ENCODE measurements at places on chromosomes 2 and 18.

GRCh38 chr18:74081966-74082741 is 65.5 kb downstream of the FBXO15 start:
- DNase-seq, result no peak

DNA sequence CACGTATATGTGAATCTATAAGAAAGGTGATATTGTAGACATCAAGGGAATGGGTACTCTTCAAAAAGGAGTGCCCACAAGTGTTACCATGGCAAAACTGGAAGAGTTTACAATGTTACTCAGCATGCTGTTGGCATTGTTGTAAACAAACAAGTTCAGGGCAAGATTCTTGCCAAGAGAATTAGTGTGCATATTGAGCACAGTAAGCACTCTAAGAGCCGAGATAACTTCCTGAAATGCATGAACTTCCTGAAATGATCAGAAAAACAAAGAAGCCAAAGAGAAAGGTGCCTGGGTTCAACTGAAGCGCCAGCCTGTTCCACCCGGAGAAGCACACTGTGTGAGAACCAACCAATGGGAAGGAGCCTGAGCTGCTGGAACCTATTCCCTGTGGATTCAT is 101.0 kb downstream of the HS6ST1 start:
- no peak for DNase-seq

GRCh38 chr2:63699549-63699839 is 110.7 kb downstream of the MDH1 start:
- no peak for DNase-seq

- DNase-seq, result no peak
Observed at GRCh38 chr2:168501466-168502065, 45.5 kb downstream of the CERS6 start.

DNA sequence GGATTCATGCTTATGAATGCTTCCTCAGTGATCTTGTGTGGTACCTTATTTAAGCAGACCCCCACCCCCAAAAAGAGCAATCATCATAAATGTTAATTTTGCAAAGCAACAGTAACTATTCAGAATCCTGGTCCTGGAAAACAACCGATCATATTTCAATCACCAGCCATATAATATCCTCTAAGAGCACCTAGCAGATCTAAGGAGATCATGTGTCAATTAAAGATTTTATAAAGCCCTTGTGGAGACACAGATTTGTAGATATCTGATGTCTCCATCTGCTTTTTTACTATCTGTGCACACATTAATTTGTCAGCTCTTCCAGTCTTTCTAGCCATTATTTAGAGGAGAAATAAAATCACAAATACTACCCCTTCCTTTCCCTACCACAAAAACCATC is 423.7 kb downstream of the TGIF1 start:
- no peak for DNase-seq

GRCh38 chr2:135826544-135826943 is 10.4 kb downstream of the LCT start:
- DNase-seq, result no peak

DNA sequence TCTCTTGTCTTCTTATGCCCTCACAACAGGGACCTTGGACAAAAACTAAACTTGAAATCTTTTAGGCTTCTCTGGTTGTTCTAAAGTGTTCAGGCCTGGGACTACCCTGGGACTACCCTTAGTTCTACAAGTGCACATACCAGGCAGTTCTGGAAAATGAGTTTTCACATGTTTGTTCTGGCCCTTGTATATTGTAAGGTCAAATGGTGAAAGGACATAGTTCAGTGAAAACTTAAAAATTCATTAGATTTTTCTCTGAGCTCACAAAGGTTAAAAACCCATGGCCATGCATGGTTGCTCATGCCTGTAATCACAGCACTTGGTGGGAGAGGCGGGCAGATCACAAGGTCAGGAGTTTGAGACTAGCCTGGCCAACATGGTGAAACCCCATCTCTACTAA is 875.5 kb upstream of the FAM98A start:
- no peak for DNase-seq
